ENCODE measurements at places on chromosomes 7 and 10. TPM values are rescaled to one million over a fixed set of nuclear protein-coding genes. Genes with fewer than 3 reads are reported as not detected.

- no peak for DNase-seq
Measured at GRCh38 chr7:131501930-131502685, 54.3 kb downstream of the PODXL start.

DNA sequence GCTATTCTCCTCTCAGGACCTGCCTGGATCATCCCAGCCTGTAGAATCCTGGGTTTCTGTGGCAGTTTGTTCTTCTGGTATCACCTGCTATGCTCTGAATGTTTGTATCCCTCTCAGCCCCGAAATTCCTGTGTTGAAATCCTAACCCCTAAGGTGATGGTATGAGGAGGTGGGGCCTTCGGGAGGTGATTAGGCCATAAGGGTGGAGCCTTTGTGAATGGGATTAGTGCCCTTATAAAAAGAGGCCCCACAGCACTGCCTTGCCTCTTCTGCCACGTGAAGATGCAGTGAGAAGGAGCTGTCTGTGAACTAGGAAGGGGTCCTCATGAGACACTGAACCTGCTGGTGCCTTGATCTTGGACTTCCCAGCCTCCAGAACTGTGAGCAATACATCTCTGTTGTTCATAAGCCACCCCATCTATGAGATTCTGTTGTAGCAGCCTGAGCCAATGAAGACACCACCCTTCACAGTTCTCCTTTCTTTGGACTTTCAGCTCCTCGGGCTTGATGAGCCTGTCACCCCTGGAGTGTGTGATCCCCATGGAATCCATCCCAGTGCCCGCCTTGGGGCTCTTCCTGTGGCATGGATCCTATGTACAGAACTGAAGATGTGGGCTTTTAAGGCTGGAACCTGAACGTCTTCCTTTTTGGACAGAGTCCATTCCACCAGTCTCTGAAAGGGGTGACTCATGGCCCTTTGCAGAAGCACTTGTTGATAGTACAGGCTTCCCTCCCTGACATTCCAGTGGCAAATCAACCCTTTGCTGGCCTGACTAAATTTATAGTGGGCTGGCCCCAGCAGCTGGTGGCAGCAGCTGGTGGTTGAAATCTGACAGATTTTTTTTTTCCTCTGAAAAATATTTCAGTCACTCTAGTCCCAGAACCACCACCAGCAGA lies 138.0 kb downstream of the TACC2 start:
- no peak for DNase-seq

The WAC gene
- 173 TPM for polyA plus RNA-seq

The PIP4K2A gene
- polyA plus RNA-seq = 34.0 TPM

DNA sequence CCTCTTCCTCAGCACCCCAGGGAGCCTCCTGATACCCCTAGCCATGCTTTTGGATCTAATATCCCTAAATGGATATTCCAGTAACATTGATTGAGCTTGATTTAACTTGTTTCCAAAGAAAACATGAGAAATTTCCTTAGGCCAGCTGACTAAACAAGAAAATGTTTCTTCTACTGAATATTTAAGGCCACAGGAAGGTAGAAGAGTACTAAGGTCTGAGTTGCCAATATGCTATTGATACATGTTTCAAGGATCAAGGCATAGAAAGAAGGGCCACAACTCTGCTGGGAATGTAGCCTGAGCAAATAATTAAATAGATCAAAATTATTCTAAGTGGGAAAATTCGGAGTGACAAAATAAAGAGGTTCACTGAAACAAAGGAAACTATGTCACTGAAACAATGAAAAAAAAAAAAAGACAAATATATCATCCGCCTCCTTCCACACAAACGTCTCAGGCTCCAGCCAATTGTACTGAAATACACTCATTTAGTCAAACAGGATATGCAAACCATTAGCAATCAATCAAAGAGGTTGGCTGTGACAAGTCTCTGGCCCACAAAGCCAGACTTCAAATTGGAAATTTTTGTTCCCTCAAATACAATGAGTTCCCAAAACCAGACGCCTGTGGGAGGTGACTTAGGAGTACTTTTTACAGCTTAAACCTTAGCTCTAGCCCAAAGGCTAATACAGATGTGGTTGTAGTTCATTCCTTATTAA lies 396.2 kb downstream of the HTR7 start:
- DNase-seq = no peak

The ADAMTS14 gene
- polyA plus RNA-seq = 1.1 TPM

GRCh38 chr10:29249018-29249417 lies 39.9 kb upstream of the LYZL1 start:
- no peak for DNase-seq

DNA sequence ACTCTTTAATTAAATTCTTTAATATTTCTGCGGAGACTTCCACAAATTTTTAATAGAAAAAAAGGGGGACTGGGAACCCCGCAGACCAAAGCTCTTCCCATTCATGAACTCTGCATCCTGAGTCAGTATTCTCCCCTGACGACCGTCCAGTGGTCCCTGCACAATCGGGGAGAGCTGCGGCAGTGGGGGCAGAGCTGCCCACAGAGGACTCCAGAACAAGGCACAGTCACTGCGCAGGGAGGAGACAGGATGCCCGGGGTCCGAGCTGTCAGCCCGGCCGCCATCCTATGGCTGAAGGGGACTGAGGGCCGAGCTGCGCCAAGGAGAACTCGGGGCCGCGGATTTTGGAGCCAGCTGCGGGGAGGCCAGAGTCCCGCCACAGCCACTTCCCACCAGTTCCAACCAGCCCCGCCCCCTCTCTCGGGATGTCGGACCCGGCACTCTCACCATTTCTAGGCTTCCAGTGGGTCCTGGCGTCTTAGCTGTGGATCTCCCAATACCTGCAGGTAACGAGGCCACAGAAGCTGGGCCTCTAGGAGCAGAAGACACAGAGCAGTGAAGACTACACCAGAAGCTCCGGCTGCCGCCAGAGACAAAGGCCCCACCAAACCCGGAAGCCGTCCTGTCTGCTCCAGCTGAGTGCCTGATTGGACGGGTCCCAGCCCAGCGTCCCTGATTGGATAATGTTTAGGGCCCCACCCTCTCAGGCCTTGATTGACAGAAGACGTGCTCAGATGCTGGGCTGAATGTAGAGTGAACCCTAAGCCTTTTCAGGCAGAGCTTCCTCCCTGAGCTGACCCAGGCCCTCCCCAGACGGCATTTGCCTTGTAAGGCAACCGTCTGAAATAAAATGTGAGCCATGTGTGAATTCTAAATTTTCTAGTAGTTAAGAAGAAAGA lies at the start of gene ERV3-1:
TSS of gene ERV3-1 (minus strand) at position 594 of the 899 bp plus-strand sequence. CDS start 13,661 bp downstream, outside the sequence.
- DNase-seq = peak; percentile 94

- no peak for DNase-seq
Measured at GRCh38 chr7:157807510-157807909, 470.7 kb downstream of the DNAJB6 start.

DNA sequence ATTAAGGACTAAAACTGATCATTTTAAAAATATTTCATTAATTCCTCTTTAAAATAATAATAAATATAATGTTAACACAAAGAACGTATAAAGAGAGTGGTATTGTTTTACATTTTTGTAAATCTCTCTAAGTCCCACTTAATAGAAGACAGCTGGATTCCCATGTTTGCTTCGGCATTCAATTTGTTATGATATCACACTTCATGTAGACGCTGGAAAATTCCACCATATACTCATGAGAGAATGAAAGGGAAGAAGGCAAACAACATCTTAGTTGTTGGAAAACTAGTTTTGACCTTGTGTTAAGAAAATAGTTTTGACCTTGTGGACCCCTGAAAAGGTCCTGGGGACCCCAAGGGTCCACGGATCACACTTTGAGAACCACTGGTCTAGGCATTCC lies 85.3 kb upstream of the MGMT start:
- no peak for DNase-seq

DNA sequence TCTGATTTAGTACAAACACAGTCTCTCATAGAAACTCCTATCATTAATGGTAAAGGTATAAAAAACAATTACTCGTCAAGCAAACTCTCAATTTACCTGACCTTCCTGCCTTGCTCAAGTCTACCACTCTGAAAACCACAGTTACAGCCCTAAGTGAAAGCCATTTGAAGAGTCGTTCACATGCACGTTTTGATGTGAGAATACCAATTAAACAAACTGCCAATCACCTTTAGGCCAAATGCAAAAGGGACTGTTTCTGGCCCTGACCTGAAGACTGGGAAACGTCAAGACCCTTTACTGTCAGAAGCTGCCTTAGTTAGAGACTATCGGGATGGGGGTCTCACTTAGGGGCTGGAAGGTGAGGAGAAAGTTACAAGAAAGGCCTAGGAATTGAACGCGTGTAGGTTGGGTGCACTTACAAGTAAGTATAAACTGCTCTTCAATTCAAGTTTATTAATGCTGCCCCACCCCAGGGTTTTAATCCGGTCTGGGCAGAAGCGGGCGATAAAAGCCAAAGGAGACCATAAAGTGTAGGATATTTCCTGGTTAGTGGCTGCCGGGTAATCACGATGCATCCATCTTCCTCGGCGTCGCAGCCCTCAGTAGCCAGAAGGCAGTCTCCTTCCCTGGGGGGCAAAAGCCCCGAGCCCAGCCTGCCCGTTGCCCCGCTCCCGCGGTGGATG lies 935 bp downstream of the TM9SF3 start:
- DNase-seq = peak; percentile 7

GRCh38 chr10:46106410-46107255 lies 60.6 kb upstream of the MSMB start:
- DNase-seq = peak; percentile 51

GRCh38 chr10:114002422-114002821 lies 41.2 kb upstream of the ADRB1 start:
- no peak for DNase-seq

DNA sequence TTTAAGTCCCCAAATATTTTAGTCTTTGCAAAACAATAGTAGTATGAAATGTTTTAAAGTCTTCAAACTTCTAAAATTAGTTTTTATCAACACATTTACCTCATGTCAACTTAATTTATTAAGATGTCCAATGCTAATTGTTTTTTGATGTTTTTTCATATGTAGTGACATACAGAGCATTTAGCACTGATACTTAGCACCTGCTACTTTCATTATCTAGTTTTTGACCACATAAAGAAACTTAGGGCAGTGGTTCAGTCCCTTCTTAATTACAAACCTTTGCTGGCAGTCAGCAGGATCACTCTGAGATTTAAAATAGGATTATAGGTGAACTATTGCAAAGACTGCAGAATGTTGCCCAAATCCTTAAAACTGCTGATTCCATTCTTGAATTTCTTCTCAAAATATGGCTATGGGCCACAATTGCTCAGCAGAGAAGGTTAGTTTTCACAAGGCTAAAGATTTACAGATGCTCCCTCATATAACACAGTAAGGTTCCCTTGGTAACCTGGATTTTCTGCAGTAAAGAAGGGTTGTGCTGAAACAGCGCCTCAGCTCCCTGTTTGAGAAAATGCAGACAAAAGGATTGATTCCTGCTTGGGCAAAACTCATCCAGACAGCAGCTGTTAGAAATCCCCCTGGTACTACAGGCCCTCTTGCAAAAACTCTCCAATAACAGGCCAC lies 3.4 kb downstream of the GPR85 start:
- DNase-seq = no peak

DNA sequence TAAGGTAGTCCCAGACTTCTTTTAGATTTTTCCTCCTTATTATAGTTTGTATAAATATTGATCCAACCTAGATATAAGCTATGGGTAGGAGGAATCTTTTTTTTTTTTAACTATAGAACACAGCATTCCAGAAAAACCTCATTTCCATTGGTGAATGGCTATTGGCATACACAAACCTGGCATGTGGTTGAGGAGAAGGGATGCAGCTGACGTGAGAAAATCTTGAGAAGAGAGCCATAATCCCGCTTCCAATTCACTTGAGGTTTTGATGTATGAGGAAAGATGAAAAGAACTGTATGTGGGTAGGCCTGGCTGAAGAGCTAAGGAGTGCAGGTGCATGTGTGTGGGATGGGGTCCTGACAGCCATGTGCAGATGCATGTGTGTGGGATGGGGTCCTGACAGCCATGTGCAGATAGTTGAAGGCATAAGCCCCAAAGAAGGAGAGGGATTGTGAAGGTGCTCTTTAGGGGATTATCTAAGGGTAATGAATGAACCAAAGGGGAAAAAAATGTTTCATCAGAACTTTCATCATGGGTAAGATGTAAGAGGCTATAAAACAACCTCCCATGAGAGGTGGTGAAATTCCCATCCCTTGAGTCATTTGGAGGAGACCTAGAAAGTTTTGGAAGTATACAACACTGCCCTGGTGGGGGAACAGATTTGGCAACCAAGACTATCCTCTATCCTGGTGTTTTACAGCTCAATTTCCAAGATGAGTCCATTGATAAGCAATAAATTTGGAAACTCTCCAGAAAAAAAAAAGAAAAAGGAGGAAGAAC lies 3.8 kb upstream of the PKD2L1 start:
- no peak for DNase-seq

The GIMAP5 gene
- 5.6 TPM for polyA plus RNA-seq

DNA sequence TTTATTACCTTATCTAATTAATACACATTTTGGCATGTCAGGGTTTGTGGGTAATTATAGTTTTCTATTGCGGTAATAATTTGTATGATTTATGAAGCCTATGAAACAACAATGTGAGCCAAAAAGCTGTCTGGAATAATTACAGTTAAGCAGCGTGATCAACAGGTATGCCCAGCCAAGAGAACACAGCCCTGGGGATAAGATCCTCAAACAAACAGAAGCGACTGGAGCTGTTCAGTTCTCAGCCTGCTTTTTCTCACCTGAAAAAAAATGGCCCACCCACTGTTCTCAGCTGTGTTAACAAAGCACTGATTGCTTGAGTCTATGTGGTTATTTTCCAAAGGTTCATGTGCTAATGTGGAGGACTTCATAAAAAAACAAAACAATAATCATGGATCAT lies 855.8 kb downstream of the GATA3 start:
- DNase-seq = no peak

- no peak for DNase-seq
Measured at GRCh38 chr7:21358648-21359047, 69.2 kb upstream of the SP4 start.

DNA sequence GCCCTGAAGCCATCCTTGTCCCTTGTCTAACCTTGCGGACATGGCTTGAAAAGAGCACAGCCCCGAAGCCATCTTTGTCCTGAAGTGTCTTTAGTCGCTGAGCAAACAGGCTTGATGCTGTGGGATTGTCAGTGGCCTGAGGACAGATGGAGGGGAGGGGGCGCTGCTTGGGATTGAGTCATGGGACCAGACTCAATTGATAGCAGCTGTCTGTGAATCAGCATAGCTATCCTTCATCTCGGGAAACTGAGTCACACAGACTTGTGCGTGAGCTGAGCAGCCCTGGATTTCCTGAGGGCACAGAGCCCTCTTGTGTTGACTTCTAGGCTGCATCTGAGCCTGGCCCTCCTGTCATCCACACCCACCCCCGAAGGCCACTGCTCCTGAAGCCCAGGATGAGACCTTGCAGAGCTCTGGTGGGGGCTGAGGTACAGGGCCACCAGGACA lies 14.4 kb downstream of the MYO1G start:
- DNase-seq = no peak

The VIPR2 gene
- polyA plus RNA-seq = 2.6 TPM

The KCTD7 gene
- polyA plus RNA-seq = 28.3 TPM

DNA sequence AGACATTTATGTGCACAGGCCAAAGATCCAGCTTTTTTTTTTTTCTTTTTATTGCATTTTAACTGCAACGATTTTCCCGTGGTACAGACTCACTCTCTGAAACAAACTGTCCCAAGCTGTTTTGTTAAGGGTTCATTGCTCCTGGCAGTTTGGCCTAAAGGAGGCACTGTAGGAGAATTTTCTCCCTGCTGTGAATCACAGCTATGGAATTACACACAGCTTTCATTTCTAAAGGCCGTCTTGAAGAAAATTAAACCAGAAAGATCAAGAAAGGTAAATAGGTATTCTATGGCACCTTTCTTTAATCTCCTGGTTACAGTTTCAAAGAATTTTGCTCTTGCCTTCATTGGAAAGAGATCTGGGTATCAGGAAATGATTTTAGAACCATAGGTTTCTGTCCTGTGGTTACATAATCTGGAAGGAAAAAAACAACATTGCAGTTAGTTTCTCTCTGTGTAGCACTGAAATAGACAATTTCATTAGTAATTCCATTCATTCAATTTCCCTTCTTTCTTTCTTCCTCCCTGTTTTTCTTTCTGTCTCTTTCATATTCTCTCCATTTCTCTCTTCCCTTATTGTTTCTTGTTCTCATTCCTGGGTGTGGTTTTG lies 51.2 kb downstream of the PDK4 start:
- peak; percentile 65 for DNase-seq
